ENCODE measurements at places on chromosomes 1 and 21. TPM values are rescaled to one million over a fixed set of nuclear protein-coding genes. Genes with fewer than 3 reads are reported as not detected.
A peak's percentile ranks its signal among the peaks of the same experiment; 100 is the strongest.

DNA sequence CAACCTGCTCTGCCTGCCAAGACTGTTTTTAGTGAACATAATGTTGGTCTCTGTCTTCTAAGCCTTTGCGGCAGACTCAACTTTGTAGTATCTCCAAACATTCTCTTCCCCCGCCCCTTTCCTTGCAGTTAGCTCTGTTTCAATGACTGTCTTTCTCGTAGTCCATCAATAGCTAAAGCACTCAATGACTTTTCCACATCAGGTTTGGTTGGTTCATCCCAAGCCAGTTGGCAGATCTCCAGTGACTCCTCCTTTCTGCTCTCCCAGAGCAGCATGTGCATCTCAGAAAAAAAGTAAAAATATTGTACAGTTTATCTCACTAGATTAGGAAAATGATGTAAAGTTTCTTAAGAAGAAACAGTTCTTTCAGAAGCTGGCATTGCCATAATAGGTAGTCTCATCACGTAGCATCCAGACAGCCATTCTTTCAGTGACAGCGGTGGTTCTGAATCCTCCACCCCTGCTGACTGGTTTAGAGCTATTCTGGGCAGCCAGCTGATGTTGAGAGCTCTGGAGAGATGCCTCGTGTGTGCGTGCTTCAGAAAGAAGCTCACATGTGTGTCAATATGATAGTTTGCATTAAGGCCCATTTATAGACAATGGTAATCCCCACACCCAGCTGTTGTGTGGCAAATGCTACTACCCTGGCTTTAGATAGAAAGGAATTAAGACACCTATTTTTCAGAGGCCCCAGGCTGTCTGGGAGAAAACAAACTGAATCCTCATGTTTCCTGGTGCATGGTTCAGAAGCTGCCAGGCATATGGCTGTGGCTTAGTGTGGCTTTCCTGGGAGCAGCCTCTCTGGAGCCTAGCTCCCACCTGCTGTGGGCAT, 53.2 kb downstream of the CNN3 start:
- no peaks in the 10 kb centered on the region for H3K27me3 ChIP-seq
- H3K27ac ChIP-seq, result peak overlapping the region; percentile 14
- H3K4me3 ChIP-seq, result no peak overlapping the region
- H3K36me3 ChIP-seq, result no peaks in the 10 kb centered on the region

DNA sequence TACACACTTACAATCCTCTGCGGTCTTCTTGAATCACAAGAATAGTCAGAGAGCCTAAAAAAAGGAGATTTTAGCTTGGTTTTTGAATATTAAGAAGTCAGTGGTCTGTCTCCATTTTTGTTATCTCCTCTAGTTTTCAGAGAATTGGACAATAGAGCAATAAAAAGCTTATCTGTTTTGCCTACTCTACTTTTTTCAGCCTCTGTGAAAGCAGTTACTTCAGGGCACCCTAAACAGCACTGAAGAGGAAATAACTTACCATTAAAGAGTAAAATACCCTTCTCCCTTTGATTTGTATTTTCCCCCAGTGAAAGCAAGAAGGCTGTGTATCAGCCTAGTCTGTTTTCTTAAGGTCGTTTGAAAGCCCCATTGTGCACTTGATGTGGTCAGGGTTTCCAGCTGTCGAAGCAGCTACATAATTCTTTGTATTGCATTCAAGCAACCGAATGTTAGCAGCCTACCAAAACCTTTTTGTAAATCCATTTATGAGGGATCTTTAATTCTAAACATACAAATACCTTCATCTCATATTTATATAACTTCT, 1.0 kb downstream of the NTMT2 start:
- no peaks in the 10 kb centered on the region for H3K27me3 ChIP-seq
- no peak for DNase-seq
- no peak overlapping the region for H3K27ac ChIP-seq
- no peaks in the 10 kb centered on the region for H3K4me1 ChIP-seq
- no peak overlapping the region for H3K4me3 ChIP-seq
- H3K36me3 ChIP-seq, result no peaks in the 10 kb centered on the region

The PTGFRN gene
- 24.3 TPM for total RNA-seq

The RCSD1 gene
- 11.5 TPM for total RNA-seq

DNA sequence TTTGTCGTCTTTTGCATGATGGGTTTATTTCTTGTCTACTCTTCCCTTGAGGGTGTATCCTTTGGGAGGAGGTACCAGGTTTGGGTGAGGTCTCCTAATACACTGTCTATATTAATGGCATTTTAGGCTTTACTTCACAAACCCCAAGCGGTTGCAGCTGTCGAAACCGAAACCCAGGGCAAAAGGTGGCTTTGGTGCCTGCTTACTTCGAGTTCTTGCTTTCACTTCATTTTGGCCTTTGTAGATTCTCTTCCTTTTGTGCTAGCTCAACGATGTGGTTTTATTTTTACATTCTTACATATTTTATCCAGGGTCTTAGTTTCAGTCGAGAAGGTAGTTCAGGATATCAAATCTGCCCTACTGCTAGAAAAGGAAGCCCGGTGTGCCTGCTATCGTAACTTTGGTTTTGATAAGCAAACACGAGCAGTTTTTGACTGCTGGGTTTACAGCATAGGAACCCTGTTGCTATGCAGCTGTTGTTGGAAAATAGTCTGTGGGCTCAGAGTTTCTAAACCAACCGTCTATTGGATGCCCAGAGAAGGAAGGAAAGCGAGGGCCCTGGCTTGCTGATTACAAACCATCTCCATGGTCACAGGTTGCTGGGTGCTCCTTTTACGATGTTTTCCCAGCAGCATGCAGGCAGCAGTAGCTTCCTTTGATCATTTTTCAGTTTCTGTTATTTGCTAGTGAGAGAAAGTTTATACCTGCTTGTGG, 9.8 kb upstream of the TSPAN2 start:
- no peaks in the 10 kb centered on the region for H3K4me1 ChIP-seq
- H3K27ac ChIP-seq, result peak overlapping the region; percentile 45
- no peak for DNase-seq
- H3K27me3 ChIP-seq, result peaks cover 5% of the 10 kb centered on the region

The NMNAT2 gene
- total RNA-seq, result 2.4 TPM

The EXO5 gene
- 11.5 TPM for total RNA-seq

All from breast epithelium (tissue), 4 donors.